ENCODE measurements at places on chromosomes 6 and 20. TPM values are rescaled to one million over a fixed set of nuclear protein-coding genes. Genes with fewer than 3 reads are reported as not detected.

DNA sequence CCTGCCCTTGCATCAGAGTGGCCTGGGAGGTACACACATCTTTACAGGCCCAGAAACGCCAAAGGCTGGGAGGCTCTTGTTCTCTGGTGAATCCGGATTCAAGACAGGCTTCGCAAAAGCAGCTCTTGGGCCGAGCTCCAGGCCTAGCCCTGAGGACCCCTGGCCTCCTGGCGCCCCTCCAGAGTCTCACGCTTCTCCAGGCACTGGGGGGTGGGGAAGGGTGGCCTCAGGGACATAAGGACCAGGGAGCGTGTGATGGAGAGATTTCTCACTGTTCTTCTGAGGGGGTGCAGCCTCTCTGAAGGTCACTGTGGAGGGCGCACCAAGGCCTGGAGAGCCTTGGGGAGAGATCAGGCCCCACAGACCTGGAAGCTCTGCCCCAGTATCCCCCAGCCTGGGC lies 349.2 kb downstream of the ZFAND3 start:
- no peak for DNase-seq

DNA sequence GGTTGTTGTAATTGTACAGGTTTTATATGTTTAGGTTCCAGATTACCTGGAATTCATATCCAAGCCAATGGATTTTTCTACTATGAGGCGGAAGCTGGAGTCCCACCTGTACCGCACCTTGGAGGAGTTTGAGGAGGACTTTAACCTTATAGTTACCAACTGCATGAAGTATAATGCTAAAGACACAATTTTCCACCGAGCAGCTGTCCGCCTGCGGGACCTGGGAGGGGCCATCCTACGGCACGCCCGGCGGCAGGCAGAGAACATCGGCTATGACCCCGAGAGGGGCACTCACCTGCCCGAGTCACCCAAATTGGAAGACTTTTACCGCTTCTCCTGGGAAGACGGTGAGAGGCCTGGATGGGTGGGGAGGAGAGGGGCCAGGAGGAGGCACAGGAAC lies 13.6 kb downstream of the BRPF3 start:
- no peak for DNase-seq

CDSN gene
- not detected for polyA plus RNA-seq

DNA sequence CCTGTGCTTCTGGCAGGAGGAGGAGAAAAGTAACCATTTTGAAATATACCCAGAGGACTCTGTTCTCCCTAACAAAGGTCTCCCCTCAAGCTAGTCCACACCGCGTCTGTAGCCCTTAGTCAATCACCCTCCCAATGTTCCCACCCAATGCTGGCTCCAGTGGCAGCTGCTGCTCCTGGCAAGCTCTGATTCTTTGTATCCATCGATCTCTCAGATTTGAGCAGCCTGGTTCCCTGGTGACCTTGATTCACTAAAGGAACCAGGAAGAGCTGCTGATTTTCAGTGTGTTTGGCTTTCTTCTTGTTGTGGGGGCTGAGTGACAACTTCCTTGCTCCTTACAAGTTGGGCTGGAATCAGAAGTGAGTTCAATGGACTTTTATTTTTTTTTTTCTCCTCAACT lies 68.5 kb downstream of the FOXC1 start:
- no peak for DNase-seq

C6orf118 gene
- 3.6 TPM for polyA plus RNA-seq

GRCh38 chr20:47574616-47575364 lies 73.1 kb downstream of the NCOA3 start:
- DNase-seq: no peak

- peak; percentile 69 for DNase-seq
These were observed 166.5 kb downstream of the SMOC2 start for GRCh38 chr6:168607272-168608112.

PCED1A gene
- 81.0 TPM for polyA plus RNA-seq

DNA sequence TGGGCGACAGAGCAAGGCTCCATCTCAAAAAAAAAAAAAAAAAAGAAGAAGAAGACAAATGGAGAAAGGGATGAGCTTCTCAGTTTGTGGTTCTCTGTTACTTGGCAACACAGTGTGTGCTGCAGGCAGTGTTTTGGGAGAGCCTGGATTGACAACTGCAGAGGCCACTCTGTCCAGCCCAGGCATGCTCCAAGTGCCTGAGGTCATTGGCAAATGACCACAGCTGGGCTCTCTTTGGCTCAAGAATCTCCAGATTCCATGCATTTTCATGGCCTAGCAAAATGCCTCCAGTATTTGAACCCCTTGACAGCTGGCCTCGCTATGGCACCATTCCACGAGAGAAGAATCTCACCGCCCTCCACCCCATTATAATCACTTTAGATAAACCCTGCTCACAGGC lies 126.2 kb downstream of the ANKRD60 start:
- no peak for DNase-seq

SLC17A9 gene
- 1.4 TPM for polyA plus RNA-seq

GRCh38 chr20:49466114-49466912 lies 16.2 kb downstream of the KCNB1 start:
- DNase-seq: no peak

FAM184A gene
- polyA plus RNA-seq: 8.2 TPM

DNA sequence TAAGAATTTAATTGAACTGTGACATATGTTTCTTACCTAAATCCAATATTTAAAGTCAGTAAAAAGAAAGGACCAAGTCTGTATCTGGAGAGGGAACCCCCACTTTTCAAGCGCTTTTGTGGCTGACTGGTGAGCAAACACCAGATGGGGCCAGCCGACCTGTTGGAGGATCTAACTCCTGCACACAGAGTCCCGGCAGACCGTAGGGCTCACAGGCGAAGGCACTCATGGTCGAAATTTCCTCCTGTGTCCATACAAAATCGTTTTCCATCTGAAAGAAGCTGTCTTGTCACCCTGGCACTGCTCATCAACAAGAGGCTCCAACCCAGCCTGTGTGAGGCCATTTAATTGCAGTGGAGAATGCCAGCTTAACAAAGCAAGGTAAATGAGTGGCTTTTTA lies 94.0 kb downstream of the SCML4 start:
- DNase-seq: no peak

NKX2-2 gene
- polyA plus RNA-seq: not detected
